GM06990 (cell line): ENCODE measurements at places on chromosomes 2 and 18.

GRCh38 chr18:55385770-55386169, 202.2 kb downstream of the TCF4 start:
- DNase-seq: no peak

DNA sequence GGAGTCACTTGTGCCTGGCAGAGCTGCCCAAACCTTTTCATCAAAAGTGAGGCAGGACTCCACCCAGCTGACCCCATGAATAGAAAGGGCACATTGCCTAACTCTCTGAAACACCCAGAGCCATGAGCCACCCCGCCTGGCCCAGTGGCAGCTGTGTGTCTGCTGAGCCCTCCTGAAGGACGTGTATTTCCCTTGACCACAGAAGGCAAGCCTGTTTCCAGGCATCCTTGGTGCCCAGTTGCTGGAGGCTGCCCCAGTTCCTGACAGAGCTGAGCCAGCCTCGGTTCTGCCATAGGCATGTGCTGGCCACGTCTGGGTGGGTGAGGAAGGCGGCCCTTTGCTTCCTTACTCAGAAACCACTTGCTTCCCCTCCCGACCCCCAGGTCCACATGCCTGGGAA, 124.7 kb upstream of the GLI2 start:
- no peak for DNase-seq

DNA sequence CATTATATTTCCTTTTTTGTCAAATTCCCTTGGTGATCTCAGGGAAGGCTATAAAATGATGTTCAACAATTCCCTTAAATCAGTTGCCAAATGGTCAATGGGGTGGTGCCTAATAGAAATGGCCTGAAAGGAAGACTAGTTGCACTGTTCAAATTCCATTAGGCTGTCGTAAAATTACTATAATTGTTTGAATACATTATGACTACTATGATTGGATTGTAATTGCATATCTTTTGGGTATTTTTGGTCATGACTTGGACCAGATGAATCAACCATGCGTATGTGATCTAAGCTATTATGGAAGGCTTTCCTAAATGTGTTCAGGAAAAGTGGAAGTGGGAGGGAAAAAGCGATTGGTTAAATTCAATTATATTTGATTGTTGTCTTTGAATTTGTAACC, 41.3 kb upstream of the KCNE4 start:
- no peak for DNase-seq

DNA sequence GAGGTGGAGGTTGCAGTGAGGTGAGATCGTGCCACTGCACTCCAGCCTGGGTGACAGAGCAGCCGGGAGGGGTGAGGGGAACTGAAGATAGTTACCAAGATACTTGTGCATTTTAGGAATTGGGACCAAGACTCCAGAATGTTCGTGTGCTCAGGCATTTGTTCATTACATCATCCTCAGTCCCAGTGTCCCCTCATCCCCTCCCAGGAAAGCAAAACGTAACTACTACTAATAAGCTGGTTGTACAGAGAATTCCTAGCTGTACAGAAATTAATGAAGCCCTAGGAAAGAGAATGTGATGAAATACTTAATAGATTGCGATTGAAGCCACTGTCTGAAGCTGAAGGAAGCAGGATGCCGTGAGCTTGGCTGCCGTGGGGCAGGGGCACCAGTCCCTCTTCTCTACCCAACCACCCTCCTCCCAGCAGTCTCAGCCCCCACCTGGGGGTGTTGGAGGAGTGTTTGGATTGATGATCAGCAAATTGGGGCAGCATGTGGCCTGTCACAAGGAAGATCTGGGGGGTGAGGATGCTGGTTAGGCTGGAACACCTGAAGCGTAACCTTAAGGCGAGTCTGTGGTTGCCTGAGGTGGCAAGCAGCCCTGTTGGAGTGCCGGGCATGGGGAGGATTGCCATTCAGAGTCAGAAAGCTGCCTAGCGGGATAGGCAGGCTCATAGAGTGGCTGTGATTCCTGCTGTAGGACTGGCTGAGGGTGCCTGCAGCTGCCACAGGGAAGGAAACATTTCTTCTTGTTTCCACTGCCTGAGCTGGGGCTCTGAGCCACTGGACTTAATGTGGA, 140.9 kb downstream of the SH3RF3 start:
- DNase-seq: no peak

DNA sequence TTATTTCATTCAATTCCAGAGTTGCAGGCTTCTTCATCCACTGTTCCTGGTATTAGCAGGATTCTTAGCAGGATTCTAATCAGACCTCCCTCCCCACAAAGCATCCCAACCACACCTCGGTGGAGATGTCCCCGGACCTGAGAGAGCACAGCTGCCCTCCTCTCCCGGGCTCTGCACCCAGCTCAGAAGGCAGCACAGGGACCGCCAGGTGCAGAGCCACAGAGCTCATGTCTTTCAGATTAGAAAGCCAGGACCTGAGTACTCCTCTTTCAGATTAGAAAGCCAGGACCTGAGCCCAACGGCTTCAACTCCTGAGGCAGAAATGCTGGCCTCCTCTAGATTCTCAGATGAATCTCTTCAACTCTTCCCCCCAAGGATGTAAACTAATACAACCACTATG, 152.3 kb downstream of the MYO5B start:
- no peak for DNase-seq

DNA sequence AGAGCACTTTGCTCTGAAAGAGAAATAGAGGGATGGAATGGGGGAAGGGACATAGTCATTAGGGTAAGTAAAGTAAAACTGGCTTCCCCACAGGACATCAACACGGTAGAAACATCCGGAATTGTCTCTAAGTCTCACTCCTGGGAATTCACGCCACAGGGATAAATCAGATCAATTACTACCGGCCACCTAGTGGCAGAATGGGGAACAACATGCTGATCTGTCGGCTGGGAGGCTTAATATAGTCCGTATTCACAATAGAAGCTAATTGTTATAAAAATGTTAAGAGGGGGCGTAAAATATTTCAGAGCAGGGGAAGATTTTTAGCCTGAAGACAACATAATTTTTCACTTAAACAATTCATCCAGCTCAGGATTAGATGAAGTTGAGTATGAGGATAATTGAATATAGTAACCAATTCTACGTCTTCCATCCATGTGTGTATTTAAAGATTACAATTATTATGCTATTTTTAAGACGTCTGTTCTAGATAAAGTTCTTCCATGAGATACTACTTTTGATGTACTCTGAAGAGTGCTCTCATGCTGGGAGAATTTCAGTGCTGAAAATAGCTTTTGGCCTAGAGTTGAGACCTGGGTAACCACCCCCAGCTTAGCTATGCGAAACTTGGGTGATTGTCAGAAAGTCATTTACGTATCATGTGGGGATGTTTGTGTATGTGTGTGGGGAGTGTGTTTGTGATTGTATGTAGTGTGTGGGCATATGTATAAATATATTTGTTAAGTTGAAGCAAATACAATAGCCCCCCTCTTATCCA, 65.7 kb downstream of the LRRTM1 start:
- DNase-seq: no peak

DNA sequence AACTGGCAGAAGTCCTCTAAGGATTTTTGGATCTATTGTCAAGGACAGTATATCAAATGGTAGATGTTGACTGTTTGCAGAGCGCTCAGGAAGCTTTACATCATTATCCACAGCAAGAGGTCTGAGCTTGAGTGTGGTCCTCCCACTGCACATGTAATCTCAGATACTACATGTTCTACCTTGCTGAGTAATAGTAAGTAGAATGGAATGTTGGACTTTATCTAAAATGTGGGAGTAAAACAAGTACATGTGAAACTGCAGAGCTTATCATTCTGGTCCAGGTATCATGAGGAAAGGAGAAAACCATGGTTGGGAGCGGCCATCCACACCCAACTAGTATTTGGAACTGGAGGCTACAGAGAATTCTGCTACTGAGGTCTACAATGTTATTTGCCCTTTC, 19.3 kb upstream of the CD28 start:
- no peak for DNase-seq

- DNase-seq: no peak
Measured at GRCh38 chr2:229642371-229642770, 72.0 kb downstream of the DNER start.

DNA sequence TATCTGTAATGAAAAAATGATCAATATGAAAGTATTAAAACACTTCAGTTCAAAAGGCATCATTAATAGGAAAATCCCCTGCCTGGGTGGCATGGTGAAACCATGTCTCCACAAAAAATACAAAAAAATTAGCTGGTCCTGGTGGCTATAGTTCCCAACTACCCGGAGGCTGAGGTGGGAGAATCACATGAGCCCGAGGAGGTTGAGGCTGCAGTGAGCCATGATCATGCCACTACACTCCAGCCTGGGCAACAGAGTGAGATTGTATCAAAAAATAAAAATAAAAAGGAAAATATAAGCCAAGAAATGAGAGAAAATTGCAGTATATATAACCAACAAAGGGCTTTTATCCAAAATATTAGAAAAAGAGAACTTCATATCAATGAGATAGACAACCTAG, 71.6 kb upstream of the MYCN start:
- no peak for DNase-seq

GRCh38 chr2:96788442-96789244, 27.4 kb upstream of the CNNM3 start:
- no peak for DNase-seq

DNA sequence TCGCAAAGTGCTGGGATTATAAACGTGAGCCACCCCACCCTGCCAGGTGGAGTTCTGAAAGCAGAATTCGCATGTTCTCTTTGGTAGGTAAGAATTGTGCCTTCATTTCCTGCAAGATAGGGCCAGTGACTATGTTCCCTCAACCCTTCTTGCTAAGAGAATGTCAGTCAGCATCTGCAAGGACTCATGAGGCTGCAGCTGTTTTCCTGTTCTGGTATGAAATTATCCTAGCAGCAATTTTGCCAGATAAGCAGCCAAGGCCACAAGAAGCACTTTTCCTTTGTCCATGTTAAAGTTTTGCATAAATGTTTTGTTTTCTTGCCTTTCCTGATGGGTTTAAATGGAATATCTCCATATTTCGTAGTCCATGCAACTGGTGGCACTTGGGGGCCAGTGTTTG, 6.8 kb upstream of the ARHGAP28 start:
- no peak for DNase-seq

- no peak for DNase-seq
Measured at GRCh38 chr2:235607546-235608199, 113.8 kb downstream of the AGAP1 start.

GRCh38 chr18:56473400-56474024, 164.9 kb downstream of the TXNL1 start:
- DNase-seq: no peak

DNA sequence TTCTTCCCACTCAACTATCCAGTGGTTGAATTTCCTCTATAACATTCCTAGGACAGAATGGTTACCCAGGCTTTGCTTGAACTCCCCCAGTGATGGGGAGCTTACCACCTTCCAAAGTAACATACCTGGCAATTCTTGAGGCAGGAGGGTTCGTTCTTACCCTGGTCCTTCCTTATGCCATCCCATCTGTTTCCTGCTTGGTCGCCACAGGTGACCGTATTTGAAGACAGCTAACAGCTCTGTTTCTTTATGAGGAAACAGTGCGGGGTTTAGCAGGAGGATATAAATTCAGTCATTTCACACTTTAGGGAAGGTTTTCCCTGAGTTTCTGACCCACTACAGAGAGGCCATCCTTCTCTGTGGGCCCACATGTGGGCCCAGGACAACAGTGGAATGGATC, 42.6 kb downstream of the FOSL2 start:
- DNase-seq: no peak

DNA sequence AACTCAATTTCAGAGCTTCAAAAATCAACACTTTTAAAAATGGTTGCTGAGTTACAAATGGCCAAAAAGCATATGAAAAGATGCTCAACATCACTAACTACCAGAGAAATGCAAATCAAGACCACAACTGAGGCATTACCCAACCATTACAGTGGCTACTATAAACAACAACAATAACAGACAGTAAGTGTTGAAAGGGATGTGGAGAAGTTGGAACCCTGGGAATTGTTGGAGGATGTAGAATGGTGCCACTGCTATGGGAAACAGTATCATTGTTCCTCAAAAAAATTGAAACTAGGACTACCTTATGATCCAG, 173.3 kb upstream of the SPRED2 start:
- no peak for DNase-seq

DNA sequence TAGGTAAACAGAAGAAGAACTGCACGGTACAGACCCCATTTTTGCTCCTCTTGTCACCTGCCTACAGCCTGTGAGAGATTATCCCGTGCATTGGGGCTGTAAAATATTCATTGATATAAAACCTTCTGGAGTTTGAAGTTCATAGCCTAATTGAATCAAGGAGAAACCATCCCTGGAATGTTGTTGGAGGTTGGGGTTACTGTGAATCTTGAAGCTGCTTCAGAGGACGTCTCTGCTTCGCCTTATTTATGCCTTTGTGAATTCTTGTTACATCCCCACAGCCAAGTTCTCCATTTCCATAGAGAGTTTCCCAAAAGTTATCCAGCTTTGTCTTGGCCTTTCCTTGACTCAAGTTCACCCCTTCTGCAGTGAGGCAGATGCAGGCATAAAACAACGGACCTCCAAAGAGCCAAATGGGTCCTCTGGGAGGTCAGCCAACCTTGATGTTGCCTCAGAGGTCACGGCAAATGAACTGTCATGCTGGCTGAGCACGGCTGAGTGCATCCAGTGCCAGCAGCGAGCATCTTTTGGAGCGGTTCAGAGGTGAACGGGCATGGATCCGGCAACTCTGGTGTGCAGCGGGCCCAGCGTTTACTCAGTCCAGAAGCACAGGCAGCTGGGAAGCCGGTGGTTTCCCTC, 317.6 kb downstream of the PRKCE start:
- DNase-seq: no peak

- no peak for DNase-seq
Measured at GRCh38 chr2:74105413-74105812, 42.3 kb downstream of the BOLA3 start.

DNA sequence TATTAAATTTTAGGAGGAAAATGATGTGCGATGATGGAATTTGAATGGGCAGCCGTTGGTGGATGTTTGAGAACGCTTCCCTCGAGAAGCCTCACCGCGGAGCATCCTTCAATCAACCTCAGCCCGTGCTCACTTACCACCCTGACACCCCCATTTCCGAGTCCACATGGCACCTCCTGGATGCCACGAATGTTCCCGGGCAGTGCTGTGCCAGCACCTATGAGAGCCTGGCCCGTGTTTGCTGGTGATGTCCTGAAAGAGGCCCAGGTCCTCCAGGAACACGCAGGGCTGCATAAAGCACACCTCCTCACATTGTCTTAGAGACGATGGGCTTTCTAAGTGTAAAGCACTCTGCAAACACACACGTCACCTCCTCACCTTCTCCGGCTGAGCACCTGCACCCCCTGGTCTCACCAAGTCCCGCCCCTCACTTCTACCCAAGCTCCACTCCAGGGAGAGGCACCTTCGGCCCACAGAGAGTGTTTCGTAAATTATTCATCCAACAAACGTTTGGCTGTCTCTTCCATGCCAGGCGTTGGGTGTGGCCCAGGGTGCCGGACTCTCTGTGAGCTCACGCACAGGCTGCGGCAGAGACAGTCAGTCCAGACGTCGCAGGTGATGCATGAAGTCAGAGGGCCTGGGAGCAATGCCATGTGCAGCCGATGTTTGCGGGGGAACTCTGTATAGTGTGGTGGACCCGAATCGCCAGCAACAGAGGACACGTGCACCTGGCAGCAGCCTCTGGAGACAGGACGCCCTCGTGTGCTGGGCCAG, 150.0 kb downstream of the TPO start:
- no peak for DNase-seq
